Glutamatergic neuron (in vitro differentiated cells): ENCODE measurements at places on chromosomes 2 and 18.

DNA sequence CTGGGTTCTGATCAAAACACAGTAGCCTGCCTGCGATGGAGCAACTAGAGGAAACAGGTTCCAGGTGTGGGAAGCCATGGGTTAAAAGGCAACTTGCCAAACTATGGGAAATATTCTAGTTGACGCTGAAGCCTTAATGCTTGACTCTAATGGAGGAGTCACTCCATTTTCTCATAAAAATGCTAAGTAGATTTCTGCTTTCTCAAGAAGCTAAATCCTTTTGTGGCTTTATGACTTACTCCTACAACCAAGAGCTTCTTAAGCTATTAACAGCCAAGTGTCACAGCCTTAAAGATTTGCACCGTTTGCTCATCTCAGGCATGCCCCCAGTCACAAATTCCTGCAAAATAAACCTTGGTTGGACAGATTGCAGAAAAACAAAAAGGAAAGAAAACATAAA, 25.2 kb downstream of the ANKRD44 start:
- no peak for DNase-seq
- peaks cover 1% of the 10 kb centered on the region for H3K27me3 ChIP-seq
- H3K4me1 ChIP-seq, result no peaks in the 10 kb centered on the region
- peaks cover 10% of the 10 kb centered on the region for H3K36me3 ChIP-seq

- peaks cover 11% of the 10 kb centered on the region for H3K27me3 ChIP-seq
- DNase-seq, result no peak
- peaks cover 13% of the 10 kb centered on the region for H3K36me3 ChIP-seq
- no peak overlapping the region for H3K27ac ChIP-seq
- peaks cover 15% of the 10 kb centered on the region for H3K4me1 ChIP-seq
Observed at GRCh38 chr2:237630216-237631000, 3.0 kb downstream of the LRRFIP1 start.

DNA sequence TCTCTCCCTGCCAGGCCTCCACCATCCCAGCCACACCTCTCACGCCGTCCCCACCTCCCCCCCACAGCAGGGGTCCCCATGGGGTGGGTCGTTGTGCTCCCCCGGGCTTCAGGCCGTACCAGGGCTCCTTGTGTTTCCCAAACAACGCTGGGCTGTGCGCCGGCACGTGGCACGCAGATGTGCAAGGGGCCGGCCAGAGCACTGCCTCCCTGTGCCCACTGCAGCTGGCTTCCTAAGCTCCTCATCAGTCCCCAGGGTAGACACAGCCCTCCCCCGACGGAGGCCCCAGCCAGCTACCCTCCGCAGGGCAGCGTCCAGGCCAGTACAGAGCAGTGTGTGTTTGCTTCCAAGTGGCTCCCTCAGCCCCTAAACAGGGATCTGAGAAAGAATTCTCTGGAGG, 34.0 kb downstream of the BIN1 start:
- peaks cover 11% of the 10 kb centered on the region for H3K27me3 ChIP-seq
- no peak overlapping the region for H3K27ac ChIP-seq
- peaks cover 27% of the 10 kb centered on the region for H3K4me1 ChIP-seq
- H3K36me3 ChIP-seq, result no peaks in the 10 kb centered on the region
- no peak for DNase-seq

GRCh38 chr2:235538144-235538639, 44.3 kb downstream of the AGAP1 start:
- H3K36me3 ChIP-seq, result no peaks in the 10 kb centered on the region
- H3K27me3 ChIP-seq, result peaks cover 5% of the 10 kb centered on the region
- H3K4me1 ChIP-seq, result peaks cover 51% of the 10 kb centered on the region
- no peak overlapping the region for H3K4me3 ChIP-seq
- no peak for DNase-seq

DNA sequence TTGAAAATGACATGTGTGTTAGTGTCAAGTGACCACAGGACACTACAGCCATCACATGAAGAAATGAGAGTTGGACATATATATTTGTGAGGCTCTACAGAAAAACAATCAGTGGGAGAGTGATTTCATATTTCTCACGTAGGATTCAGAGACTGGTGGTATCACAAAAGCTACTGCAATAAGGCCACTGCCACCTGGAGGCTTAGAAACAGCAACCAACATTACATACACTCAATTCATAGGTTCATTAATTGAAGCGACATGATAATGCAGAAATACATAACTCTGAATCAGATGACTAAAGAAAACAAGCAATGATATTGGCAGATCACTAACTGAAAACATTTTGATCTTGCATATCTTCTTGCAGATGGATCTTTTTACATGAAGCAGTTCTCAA, 248.1 kb upstream of the KLHL14 start:
- H3K4me1 ChIP-seq, result no peaks in the 10 kb centered on the region
- H3K27ac ChIP-seq, result no peak overlapping the region
- no peak for DNase-seq
- H3K4me3 ChIP-seq, result no peak overlapping the region
